ENCODE measurements at places on chromosomes 2 and 18.

- DNase-seq = no peak
These were observed 516.3 kb downstream of the NRXN1 start for GRCh38 chr2:50515638-50516037.

GRCh38 chr2:95031076-95031725, 5.7 kb downstream of the MAL start:
- no peak for DNase-seq

- DNase-seq = no peak
These were observed 16.0 kb downstream of the EPG5 start for GRCh38 chr18:45951016-45951714.

DNA sequence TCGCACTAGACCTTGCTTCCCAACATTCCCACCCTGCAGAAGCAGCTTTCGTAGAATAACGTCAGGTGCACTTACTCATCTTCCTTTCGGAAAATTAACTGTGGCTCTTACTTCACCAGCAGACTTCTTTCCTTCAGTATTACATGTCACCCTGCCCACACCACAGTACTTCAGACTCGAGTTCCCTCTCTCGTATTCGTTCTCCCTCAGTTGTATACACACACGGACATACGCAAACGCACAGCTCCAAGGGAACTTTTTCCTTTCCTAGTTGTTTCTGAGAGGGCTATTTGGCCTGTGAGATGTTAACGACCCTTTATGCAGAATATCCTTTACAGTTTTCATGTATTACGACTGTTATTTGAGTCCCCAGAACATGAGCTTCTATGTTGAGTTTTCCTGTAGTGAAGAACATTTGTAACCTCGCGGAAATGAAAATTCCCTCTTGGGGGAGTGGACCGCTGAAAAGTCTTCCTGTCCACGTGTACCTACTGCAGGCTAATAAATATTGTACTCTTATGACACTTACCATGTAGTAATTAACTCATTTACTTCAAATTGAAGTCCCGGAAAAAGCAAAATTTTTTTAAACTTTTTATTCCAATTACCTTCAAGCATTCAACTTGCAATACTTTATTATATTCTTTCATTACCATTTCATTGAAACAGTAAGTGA, 908 bp downstream of the ERLEC1 start:
- no peak for DNase-seq

DNA sequence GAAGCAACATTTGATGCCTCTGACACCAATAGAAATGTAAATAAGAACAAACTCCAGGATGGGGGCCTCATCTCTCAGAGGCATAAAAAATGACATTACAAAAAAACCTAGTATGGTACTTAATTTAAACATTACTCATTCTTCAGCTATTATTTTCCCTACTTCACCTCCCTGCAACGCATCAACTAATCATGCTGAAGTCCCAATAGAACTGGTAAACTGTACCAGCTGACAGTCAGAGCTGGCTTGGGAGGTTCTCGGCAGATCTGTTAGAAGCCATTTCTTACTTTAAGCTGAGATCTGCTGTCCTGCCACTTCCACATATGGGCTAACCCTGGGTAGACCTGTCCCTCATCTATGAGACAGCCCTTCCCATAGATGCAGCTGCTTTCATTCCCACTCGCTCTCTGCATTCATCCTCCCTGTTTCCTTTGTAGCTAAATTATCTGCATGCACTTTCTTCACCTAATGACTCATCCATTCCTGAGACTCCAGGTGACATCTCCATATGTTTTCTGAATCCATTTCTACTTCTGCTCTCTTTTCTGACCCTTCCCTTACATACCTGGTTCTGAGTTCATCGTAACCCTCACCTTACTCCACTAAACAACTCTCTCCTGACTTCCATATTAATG, 108.1 kb downstream of the AOX1 start:
- no peak for DNase-seq

DNA sequence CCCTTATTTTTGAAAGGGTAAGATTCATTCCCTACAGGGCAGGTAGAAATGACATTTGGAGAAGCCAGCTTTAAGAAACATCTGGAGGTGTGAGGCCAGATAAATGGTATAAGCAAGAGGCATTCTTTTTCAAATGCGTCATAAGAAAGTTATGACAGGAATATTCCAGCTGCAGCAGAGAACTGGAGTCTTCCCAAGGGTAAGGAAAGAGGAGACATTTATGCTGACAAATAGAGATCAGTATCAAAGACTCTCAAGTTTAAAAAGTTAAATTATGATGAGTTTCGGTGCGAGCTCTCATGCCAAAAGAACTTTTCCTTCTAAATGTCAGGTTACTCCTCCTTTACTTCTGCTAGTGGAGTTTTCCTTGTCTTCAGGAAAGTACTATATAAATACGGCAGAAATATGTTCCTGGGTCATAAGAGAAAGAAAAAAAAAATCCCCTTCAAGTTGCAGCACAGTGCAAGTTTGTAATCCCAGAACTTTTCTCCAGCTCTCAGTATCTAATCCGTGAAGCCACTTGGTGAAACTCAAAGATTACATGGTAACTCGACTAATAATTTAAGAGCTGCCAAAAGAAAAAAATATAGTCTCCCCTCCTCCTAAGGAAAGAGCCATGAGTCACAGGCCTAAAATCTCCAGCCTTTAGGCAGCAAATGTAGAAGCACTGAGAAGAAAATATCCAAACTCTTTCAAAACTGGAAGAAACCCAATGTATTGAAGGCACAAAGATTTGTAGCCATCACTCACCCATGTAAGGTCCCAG, 428.1 kb downstream of the MEIS1 start:
- DNase-seq = no peak

DNA sequence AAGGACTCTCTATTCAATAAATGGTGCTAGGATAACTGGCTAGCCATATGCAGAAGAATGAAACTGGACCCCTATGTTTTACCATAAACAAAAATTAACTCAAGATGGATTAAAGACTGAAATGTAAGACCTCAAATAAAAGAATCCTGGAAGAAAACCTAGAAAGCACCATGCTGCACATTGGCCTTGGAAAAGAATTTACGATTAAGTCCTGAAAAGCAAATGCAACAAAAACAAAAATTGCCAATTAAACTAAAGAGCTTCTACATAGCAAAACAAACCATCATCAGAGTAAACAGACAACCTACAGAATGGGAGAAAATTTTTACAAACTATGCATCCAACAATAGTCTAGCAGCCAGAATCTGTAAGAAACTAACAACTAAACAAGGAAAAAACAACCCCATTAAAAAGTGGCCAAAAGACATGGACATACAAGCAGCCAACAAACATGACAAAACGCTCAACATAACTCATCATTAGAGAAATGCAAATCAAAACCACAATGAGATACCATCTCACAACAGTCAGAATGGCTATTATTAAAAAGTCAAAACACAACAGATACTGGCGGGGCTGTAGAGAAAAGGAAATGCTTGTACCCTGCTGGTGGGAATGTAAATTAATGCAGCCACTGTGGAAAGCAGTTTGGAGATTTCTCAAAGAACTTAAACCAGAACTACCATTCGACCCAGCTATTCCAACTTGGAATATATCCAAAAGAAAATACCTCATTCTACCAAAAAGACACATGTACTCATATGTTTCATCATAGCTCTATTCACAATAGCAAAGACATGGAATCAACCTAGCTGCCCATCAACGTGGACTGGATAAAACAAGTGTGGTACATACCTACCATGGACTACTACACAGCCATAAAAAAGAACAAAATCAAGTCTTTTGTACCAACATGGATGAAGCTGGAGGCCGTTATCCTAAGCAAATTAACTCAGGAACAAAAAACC, 30.6 kb downstream of the SEPTIN10 start:
- DNase-seq = no peak

DNA sequence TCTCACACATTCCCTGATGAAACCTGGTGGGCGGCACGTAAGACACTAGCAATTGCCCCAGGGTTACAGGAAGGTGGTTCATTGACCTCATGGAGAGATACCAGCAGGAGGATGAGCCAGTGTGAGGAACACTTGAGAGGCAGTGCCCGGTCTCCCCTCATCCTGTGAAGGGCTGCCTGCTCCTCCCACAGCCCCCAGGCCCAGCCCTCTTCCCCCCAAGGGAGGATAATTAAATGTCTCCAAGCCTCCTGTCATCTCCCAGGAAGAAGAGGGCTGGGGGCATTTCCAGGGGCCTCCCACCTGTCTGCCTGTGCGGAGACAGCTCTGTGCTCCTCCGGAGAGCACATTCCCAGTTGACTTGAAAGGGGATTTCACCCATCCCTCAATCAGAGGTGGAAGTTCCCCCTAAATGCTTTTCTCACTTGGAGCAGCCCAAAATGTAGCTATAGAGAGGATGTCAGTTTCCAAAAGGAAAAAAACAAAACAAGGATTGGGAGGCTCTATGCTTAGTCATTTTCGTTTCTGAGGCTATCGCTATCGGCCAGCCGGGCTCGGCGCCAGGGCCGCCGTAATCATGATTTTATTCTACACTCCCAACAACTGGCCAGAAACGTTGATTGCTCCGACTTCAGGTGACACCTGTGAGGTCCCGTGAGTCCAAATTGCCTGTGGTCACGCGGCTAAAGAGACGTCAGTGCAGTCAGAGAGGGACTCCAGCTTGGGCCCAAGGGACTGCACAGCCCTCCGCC, 7.1 kb downstream of the KCNF1 start:
- DNase-seq = no peak

GRCh38 chr2:85302121-85302520, 25.7 kb downstream of the TGOLN2 start:
- DNase-seq = no peak

DNA sequence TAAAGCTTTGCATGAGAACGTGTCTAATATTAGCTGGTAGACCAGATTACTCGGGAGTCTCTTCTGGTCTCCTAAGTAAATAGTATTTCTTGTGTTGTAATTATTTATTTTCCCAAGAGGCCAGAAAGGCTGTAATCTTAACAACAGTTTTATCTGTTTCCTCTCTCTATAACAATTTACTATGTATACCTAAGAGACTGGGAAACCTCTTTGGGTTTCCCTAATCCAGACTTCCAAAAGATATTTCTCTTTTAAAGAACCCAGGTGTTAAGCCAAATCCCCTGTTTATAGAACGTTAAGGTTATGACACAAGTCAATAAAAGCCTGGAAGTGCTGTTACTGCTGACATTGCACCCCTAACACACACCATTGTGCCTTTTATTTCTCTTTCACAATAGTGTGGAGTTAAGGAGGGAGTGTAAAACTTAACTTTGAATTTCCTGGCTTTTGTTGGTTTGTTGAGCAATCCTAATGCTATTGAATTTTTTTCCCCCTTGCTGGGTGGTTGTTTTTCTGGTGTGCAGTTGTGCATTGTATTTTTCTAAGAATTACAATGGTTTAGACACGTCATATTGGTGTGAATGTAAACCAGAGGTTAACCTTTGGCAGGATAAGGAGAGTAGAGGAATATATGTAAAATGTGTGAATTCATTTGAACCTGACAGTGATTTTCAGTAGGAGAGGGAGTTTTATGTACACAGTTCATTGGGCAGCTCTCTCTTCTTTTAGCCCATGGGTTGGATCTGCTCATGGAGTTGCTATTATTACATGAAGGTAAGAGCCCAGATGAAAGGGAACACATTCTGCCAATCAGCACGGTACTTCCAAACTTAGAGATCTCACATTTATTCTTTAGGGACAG, 192.8 kb downstream of the MTX2 start:
- DNase-seq = no peak

Measured in activated naive CD4-positive, alpha-beta T cell treated with anti-CD3 and anti-CD28 coated beads, Interleukin-2, amount 50 U/mL, for 72 hours (primary cell).